ENCODE measurements at places on chromosomes 2 and 18.

DNA sequence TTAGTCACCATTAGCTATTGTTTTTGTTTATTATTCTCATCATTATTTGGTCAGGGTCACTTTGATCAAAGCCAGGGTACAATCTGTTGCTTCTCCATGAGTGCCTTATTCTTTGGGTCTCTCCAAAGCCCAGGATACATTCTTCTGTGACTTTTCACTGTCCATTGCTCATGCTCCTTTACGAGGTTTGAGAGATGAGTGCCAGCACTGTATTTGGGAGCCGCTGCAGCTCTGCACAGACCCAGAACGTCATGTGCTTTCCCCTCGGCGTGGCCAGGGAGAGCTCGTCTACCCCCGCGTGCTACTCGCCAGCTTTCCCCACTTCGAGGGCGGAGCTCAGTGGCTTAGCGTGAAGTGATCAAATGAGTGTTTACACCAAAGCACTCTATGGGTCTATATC lies 123.7 kb downstream of the COL6A3 start:
- no peak for DNase-seq

GRCh38 chr18:58239879-58240278 lies 195.9 kb downstream of the NEDD4L start:
- no peak for DNase-seq

DNA sequence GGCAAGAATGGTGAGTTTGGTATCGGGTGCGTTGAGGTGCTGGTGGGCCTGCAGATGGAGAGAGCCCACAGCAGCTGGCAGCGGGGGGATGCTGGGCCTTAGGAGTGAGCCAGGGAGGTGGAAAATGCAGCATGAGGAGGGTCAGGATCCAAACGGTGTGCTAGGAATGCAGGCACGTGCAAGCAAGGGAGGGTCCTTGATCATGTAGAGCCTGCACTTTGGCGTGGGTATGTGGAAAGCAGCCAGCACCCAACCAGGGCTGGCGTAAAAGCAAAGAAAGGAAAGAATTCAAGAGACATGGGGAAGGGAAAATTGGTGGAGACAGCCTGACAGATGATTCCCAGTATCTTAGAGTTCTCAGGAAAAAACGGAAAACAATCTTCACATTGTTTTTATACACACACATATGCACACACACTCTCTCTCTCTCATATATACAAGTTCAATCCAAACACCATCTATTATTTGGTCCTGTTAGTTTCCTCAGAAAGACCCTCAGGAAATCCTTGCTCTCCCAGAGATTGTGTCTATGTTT lies 46.3 kb downstream of the LTBP1 start:
- DNase-seq, result no peak

- no peak for DNase-seq
These were observed 51.1 kb downstream of the R3HDM1 start for GRCh38 chr2:135582383-135582782.

GRCh38 chr2:172394002-172394401 lies 33.4 kb upstream of the ITGA6 start:
- DNase-seq, result no peak

GRCh38 chr2:3951131-3951954 lies 248.0 kb downstream of the DCDC2C start:
- no peak for DNase-seq

DNA sequence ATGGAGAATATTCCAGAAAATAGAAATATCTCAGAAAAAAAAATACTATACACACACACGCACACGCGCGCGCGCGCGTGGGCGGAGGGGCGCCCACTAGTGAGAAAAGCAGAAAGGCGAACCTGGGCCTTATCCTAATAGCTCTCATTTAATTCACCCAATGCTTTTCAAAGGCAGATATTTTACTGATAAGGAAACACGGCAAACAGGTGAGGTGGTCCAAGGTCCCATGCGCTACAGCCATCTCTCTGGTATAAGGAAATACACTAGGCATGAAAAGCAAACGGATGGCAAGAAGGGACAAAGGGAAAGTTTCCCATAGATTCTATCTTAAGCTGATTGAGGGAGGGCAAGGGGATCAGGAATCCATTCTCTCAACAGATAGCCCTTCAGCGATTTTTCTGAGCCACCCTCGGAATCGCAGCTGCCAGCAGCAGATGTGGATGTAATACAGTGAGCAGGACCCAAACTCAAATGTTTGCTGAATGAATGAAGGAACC lies 136.7 kb downstream of the TMEM247 start:
- DNase-seq, result no peak

- no peak for DNase-seq
These were observed 38.2 kb downstream of the SNRPD1 start for GRCh38 chr18:21650311-21650710.

All from activated CD8-positive, alpha-beta memory T cell treated with anti-CD3 and anti-CD28 coated beads for 1 hour (primary cell).